Left hindlimb (tissue), 1 donor: ENCODE measurements at places on chromosomes 6 and 20.
A peak's percentile ranks its signal among the peaks of the same experiment; 100 is the strongest.

- DNase-seq: no peak
These were observed 44.7 kb downstream of the DEK start for GRCh38 chr6:18219591-18219990.

GRCh38 chr20:23317081-23317480, 33.5 kb upstream of the NXT1 start:
- no peak for DNase-seq

DNA sequence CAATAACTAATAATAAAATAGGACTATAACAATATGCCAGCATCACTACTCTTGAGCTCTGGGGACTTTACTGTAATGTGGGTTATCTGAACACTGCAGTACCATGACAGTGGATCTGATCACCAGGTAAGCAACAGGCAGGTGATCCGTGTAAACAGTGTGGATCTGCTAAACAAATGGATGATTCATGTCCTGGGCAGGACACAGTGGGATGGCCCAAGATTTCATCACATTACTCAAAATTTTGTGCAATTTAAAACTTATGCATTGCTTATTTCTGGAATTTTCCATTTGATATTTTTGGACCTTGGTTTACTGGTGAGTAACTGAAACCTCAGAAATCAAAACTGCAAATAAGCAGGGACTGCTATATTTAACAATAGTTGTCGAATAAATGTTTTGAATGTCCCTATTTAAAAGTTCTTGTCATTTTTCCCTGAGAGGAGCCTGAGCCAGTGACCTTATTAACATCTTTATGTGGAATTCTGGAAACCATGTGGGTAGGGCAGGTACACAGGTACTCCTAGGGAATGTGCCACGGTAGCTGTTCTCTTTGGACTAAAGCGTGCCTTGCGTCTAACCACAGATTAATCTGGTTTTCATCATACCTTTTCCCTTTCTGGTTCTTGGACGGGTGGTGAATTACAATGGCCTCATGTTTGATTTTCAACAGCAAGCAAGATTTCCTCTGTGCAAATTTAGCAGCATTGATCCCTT, 214.5 kb upstream of the SASH1 start:
- no peak for DNase-seq

DNA sequence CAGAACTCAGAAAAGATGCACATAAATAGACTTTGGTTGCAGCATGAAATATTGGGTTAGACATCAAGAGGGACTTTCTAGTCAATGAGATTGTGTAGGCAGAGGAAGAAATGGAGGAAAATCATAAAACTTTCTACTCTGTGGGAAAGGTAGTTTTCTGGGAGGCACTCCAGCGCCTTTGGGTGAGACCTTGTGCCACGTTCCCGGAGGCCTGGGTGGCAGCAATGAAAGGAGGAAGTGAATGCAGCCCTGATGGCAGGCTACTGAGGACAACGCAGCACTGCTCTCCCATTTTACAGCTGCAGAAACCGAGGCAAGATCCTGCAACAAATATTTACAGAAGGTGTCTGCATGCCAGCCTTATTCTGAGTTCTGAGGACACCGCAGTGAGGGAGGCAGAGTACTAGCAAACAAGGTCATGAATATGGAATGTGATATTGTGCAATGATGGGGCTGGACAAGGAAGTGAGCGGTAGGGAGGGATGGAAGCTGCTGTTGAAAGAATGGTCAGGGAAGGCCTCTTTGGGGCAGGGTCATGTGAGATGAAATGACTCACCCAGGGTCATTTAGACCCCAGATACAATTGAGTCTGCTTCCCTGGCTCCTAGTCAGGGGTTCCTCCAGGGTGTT, 159.1 kb downstream of the TFAP2C start:
- no peak for DNase-seq

- no peak for DNase-seq
These were observed 33.2 kb upstream of the PCMTD2 start for GRCh38 chr20:64222291-64222735.

DNA sequence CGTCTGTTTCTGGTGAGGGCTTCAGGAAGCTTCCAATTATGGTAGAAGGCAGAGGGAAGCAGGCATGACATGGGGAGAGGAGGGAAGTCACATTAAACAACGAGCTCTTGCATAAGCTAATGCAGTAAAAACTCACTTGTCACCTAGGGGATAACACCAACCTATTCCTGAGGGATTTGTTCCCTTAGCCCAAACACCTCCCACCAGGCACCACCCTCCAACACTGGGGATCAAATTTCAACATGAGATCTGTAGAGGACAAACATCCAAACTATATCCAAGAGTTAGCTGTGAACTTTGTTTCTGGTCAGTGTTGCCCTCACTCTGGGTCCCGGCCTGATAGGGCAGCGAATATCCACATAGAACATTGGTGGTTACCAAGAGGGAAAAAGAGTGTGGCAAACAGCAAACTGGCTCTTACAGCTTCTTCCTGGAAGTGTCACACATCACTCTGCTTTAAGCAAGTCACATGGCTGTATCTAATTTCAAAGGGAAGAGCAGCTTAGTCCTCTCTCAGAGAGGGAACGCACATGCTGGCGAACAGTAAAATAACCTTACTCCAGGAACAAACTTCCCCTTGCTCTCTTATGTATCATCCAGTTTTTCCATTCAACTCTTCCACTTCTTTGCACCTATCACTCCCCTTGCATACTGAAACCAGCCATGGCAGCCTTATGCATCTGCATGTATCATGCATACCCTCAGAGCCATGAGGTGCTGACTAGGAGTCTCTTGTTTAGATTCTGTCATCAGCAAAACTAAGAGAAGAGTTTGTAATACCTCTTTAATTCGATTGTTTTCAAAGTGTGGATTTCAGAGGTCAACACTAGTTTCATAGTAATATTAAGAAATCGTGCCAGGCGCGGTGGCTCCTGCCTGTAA, 4.8 kb upstream of the MOCS1 start:
- DNase-seq: no peak

DNA sequence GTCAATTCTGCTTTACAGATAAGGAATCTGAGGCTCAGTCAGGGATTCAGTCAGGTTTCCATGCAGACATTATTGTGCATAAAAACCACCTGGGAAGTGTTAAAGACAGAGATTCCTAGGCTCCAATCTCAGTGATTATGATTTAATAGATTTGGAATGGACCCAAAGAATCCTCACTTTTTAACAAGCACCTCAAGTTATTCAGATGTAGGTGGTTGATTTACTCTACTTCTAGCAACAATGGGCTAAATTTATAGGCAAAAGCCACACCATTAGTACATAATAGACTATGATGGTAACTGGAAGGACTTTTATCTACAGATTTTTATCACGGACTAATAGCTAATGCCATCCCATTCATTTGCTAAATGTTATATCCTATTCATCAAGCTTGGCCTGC, 9.0 kb downstream of the ENPP1 start:
- no peak for DNase-seq

DNA sequence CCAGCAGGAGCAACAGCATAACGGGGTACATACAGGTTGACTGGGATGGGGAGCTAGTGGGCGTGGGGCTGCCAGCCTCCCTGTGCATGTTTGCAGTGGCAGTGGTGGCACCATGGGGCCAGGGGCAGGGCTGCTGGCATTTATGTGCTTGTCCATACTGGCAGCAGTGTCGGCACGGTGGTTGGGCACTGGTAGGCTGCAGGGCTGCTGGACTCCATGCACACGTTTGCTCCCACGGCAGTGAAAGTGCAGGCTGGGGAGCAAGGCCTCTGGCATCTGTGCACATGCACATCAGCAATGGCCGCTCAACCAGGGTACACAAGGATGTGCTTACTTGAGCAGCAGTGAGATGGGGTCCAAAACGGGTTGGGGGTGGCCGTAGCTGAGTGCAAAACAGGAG, 159.5 kb upstream of the KHDRBS2 start:
- DNase-seq: no peak

GRCh38 chr6:160348223-160349019, at the start of gene SLC22A3:
TSS of gene SLC22A3 (plus strand) at chr6:160348378. CDS start at chr6:160348420, 42 bp downstream.
- peak; percentile 58 for DNase-seq

GRCh38 chr20:19849341-19850197, 91.5 kb downstream of the RIN2 start:
- DNase-seq: peak; percentile 81

DNA sequence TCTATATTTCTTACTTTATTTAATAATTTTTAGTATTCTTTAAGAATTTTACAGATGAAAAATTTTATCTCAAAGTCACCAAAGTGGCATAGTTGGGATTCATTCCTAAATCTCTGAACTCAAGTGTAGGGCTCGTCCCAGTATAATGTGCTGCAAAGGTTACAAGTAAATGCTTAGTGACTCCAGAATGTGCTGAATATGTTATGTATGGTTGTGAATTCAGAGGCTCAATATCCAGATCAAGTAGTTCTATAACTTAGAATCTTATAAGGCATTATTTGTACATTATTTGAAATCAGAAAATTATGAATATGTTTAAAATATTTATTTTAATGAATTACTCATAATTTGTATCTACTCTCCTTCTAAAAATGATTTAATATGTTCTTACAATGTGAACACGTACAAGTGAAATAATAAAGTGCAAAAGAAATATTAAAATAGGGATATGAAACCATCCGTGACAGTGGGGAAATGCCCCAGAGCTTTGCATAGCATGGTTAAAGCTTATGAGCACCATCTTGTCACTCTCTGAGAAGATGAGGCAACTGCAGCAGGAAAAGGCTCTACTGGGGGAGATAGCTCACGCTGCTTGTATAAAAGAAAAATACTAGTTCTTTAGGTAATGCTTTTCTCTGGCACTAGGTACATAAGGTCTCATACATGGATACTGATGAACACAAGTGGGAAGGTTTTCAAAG, 259.0 kb downstream of the FOXC1 start:
- DNase-seq: no peak

DNA sequence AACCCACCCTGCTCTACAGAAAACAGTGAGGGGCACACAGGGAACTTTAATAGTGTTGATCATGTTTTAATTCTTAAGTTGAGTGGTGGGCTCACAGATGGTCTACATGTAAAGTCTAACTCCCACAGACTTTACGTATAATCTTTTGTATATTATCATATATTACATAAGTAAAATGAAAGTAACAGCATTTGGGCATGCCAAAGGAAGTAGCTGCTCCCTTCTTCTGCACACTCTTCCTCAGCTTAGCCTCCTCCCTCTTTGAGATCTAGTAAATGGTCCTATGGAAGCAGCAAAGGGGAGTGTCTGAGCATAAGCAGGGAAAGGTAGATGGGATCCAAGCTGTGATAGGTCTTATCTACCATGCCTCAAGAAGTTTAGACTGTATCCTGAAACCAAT, 11.2 kb downstream of the MED20 start:
- DNase-seq: no peak

DNA sequence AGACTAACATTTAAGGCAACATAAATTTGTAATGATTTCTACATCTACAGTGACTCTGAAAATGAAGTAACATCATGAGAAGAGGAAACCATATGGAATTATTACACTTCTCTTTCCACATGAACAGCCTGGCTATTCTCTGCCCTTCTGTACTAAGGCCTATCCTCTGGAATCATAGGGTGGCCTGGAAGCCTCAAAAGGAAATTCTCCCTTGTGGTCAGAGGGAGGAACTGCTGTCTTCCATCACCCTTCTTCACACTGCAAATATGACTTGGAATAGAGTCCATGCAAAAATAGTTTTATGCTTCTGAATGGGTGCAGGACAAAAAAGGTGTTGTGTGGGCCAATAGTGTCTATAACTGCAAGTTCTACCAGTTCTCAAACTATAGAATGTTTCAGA, 44.6 kb upstream of the SH3BGRL2 start:
- DNase-seq: no peak

GRCh38 chr20:48846516-48847492, 19.0 kb upstream of the PREX1 start:
- DNase-seq: peak; percentile 45

DNA sequence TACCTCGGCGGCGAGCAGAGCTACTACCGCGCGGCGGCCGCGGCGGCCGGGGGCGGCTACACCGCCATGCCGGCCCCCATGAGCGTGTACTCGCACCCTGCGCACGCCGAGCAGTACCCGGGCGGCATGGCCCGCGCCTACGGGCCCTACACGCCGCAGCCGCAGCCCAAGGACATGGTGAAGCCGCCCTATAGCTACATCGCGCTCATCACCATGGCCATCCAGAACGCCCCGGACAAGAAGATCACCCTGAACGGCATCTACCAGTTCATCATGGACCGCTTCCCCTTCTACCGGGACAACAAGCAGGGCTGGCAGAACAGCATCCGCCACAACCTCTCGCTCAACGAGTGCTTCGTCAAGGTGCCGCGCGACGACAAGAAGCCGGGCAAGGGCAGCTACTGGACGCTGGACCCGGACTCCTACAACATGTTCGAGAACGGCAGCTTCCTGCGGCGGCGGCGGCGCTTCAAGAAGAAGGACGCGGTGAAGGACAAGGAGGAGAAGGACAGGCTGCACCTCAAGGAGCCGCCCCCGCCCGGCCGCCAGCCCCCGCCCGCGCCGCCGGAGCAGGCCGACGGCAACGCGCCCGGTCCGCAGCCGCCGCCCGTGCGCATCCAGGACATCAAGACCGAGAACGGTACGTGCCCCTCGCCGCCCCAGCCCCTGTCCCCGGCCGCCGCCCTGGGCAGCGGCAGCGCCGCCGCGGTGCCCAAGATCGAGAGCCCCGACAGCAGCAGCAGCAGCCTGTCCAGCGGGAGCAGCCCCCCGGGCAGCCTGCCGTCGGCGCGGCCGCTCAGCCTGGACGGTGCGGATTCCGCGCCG, 994 bp downstream of the FOXC1 start:
- DNase-seq: peak; percentile 55

- no peak for DNase-seq
These were observed 20.6 kb downstream of the SLC2A12 start for GRCh38 chr6:134031696-134032255.

- DNase-seq: no peak
These were observed 478.8 kb downstream of the CD83 start for GRCh38 chr6:14596410-14596809.

DNA sequence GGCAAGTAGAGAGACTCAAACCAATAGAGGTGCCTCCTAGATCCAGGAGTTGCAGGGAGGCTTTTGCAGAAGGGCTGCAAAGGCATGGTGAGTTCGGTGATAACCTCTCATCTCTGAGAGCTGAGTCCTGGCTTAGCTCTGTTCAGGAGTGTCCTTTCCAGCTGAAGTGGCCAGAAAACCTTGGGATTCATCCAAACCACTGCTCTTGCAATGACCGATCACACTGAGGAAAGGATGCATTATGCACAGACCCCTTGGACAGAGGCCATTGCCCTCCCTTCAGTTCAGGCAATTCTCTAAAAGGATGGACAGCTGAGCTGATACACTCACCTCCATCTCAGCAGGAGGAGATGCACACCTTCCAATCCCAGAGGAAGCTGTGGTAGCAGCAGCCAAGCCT, 158.8 kb upstream of the ENPP5 start:
- no peak for DNase-seq

- no peak for DNase-seq
These were observed 302.3 kb downstream of the TENT5A start for GRCh38 chr6:81450180-81450579.

- no peak for DNase-seq
These were observed 115.2 kb downstream of the PAX1 start for GRCh38 chr20:21820688-21821087.

- no peak for DNase-seq
These were observed 18.4 kb upstream of the MCM9 start for GRCh38 chr6:118953391-118953790.

GRCh38 chr20:18992418-18992817, 178.8 kb downstream of the SCP2D1 start:
- DNase-seq: no peak
